Kidney tubule cell (primary cell): ENCODE measurements at places on chromosomes 11 and 22.
A peak's percentile ranks its signal among the peaks of the same experiment; 100 is the strongest.

DNA sequence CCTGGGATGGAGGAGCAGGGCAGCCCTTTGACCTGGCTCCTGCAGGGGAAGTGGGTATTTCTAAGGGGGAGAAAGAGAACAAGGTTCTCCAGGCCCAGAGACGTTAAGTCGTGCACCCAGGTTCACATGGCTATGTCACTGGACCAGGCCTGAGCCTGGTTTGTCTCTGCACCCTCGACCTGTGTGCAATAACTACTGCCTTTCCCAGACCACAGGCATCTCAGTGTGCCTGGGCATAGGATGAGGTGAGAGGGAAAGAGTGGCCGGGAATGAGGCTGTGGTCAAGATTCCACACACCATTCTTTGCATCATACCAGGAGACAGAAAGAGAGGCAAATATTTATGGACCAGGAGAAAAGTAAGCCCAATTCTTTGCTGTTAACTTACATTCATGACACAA lies 66.8 kb downstream of the PRR5L start:
- peak; percentile 88 for DNase-seq

DNA sequence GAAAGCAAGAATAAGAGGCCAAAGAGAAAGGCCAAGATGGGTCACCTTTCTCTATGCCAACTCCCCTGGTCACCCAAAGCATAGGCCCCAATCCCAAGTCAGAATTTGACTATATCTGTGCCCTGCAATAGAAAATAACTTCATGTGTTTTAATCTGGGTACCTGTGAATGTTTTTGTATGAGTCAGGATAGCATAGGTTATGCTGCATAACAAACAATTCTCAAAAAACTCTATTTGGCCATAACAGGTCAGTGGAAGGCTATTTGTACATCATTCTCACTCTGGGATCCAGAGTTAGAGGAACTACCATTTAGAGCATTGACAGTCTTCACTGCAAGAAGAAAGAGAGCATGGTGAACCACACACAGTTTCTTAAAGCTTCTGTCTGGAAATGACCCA lies 167.3 kb downstream of the DBX1 start:
- DNase-seq, result no peak

GRCh38 chr11:126607776-126608541 lies 252.5 kb downstream of the ST3GAL4 start:
- DNase-seq, result no peak

- peak; percentile 6 for DNase-seq
These were observed 2.8 kb downstream of the SESN3 start for GRCh38 chr11:95228081-95228749.

DNA sequence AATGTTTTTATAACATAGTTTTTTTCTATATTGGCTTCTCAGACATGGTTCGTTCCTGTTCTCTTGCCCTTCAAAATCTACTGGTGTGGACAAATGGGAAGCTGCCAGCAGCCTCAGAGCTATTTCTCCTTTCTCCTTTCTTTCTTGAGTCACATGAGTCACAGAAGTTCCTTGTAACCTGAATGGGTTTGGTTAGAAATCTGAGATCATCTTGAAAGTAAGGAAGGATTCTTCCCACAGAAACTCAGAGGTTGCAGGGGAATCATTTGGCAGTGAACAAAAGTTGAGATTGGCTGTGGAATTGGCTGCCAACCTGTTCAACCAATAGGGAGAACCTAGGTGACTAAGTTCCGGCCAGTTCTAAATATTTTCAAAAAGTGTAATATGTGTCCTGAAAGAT lies 12.5 kb downstream of the PLET1 start:
- peak; percentile 77 for DNase-seq

DNA sequence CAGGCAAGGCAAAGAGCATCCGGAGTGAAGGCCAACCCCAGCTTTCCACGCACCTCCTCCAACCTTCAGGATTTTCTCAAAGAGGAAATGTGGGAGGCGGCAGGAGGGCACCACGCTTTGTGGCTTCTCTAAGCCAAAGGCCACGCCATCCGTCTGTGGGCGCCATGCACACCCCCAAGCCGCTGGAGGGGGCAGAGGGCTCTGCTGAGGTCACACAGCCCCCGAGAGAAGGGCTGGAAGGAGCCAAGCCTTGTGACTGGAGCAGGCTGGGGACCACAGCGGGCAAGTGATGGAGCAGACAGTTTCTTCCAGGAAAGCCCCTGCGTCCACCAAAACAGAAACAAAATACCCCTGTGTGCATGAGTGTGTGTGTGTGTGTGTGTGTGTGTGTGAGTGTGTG lies 527.4 kb downstream of the BRD1 start:
- no peak for DNase-seq

DNA sequence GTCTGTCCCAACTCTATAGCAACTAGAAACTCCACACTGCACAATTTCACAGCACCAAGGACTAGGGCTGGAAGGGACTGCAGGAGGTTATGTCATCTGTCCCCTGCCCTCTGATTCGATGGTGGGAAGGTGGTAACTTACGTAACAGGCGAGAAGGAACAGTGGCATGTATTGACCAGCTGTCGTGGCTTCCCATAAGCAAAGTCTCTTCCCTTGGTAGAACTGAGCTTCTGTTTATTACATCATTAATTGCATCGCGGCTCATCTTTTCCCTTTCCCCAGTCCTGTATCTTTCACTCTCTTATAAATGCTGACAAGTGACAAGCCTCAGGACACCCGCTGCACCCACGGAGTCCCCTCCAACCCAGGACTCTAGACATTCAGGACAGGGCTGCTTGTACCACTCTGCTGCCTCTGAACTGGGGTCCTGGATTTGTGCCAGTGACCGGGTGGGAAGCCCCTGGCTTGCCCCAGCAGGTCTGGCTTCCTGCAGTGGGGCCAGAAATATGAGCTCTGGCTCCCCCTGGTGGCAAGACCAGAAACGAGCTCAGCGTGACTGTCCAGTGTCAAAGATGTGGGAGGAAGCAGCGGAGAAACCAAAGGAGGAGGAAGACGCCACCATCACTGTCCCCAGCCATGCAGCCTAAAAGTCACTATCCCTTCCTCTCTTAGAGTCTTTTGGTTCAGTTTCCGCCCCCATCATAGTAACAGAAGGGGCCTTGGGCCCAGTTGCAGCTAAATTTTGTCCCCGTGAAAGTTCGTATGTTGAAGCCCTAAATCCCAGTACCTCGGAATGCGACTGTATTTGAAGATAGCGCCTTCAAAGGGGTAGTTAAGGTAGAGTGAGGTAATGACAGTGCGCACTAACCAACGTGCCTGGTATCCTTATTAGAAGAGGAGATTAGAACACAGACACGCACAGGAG lies 84.5 kb downstream of the ISX start:
- DNase-seq, result peak; percentile 60

DNA sequence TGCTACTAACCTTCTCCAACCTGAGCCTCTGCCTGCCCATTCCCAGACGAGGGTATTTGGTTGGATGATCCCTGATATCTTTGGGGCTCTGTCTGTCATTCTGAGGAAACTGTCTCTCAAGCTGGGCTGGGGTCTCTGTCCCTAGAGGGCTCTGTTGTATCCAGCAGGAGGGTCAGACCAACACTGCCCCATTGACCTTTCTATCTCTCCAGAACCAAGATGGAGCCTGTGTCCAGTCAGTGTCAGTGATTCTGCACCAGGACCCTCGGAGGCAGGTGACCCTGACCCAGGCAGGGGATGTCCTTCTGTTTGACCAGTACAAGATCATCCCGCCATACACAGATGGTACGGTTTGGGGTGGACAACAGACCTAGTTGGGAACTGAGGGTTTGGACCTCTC lies 21.9 kb downstream of the OTOG start:
- DNase-seq, result no peak

DNA sequence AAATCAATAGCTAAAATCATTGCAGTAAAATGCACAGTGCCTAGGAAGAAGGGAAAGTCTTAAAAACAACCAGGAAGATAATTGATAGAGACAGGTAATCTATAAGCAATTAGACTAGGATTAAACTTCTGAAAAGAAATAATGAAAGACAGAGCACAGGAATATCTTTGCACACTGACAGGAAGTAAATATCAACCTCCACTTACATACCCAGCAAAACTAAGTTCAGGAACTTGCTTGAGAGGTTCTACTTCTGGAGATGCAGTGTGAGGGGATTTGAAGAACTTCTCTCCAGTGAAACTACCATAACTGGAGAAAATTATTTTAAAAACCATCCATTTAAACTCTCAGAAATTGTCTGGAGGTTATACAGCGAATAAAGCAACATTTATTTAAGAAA lies 104.1 kb downstream of the EHF start:
- DNase-seq, result no peak

DNA sequence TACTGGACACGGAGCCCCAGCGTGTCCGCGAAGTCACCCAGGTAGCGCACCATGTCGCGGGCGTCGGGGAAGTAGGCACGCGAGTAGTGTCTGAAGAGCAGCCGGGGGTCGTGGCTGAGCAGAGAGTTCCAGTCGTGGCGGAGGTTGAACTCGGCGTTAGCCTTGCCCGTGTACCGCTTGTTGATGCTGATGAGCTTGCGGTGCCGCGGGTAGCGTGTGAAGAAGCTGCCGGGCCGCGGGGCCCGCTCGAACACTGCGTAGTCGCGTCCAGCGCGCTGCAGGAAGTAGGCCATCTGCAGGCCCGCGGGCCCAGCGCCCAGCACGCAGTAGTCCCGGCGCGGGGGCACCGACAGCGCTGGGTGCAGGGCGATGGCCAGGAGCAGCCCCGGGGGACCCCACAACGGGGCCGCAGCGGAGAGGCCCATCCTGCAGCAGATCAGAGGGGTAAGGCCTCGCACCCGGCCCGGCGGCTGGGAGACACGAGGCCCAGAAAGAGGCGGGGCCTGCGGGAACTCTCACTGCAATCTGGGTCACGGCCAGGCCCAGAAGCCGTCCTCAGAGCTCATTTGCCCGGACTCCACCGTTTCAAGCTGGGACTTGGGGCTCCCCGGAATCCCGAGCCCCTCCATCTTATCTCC lies 723 bp downstream of the FOXRED2 start:
- DNase-seq, result no peak

DNA sequence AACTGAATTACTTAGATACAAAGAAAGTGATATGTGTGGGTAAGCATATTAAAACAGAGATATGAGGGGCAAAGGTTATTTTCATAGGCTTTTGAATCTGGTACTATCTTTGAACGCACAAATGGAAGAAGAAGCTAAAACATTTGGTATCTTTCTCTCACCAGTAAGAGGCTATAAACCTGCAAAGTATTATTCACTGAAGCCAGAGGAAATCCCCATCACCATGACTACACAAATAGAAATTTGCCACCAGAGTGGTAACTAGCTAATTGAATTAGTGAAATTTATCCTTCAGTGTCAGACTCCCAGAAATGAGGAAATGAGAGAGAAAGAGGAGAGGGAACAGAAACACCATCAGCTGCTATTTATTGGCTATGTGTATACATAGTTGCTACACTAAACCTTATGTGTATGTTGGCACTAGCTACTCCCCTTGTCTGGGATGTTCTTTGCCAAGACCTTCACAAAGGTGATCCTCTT lies 503.4 kb downstream of the DLG2 start:
- peak; percentile 43 for DNase-seq

DNA sequence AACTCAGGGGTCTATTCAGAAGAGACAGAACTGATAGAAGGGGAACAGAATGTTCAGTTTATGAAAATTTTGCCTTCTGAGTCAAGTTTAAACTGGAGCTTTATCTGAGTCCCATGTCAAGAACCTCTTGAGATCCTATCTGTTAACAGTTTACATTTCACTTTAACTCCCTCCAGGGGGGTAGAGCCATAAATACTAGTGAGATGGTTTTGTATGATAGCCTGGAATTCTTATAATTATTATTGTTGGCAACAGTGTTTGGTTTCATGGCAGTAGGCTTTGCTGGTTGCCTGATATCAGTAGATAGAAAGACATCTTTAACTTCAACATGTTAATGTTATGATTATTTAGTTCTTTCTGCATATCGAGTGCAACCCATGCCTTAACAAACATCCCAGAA lies 498.5 kb downstream of the INSC start:
- no peak for DNase-seq

GRCh38 chr11:24819006-24819405 lies 322.2 kb downstream of the LUZP2 start:
- no peak for DNase-seq

DNA sequence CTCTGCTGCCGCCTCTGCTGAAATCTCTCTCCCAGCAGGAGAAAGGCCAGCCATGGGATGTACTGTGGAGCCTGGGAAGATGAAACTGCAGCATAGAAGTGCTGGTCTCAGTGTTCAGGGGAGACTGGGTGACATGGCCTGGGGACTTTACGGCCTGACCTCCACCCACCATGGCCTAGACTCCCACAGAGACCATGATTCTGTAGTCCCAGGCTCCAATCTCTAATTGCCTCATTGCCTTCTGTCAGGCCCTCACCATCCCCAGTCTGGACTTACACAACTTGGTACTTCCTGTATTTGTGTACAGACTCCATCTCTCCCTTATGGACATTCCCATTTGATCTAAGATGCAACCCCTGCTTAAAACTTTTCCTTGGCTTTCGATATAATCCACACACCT lies 43.1 kb downstream of the TRAF6 start:
- no peak for DNase-seq

DNA sequence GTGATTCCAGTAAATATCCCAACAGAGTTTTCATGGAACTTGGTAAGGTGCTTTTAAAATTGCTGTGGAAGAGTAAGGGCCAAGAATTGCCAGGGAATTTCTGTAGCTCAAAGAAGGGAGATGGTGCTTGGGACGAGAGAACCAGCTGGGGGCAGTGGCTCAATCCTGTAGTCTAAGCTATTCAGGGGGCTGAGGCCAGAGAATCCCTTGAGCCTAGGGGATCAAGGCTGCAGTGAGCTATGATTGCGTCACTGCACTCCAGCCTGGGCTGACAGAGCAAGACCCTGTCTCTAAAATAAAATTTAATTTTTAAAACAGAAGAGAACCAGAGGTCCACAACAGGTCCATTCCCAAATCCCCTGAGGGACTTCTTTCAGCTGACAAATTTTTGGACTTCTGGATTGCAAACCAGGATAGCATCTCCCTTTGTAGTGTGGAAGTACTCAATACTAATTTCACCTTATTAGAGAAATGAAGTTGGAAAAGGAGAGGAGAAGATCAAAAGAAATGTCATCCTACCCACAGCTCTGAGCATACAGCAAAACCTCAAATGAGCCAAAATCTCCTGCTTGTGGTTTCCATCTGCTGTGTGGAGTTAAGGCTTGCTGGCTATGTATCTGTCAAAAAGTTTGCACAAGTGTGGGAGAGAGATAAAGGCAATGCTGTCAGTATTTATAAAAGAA lies 59.2 kb upstream of the CLPB start:
- DNase-seq, result no peak

- DNase-seq, result peak; percentile 53
These were observed 102.9 kb downstream of the ADAMTS15 start for GRCh38 chr11:130551388-130551787.
